ENCODE measurements at places on chromosomes 6 and 20.

DNA sequence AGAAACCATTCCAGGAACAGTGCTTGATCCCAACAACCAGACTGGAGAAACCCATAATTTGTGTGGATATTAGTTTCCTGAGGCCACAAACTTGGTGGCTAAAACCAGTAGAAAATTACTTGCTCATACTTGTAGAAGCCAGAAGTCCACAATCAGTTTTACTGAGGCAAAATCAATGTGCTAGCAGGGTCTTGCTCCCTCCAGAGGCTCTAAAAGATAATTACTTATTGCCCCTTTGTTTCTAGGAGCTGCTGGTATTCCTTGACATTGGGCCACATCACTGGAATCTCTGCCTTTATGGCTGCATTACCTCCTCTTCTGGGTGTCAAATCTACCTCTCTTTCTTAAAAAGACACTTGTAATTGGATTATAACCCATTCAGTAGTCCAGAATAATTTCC lies 142.2 kb upstream of the SAMD5 start:
- DNase-seq = no peak

GRCh38 chr6:44192428-44193041 lies 24.2 kb upstream of the MYMX start:
- no peak for DNase-seq

GRCh38 chr6:80339421-80339820 lies 232.9 kb downstream of the BCKDHB start:
- DNase-seq = no peak

GRCh38 chr20:21109144-21109543 lies 3.0 kb upstream of the LINC00237 start:
- no peak for DNase-seq

DNA sequence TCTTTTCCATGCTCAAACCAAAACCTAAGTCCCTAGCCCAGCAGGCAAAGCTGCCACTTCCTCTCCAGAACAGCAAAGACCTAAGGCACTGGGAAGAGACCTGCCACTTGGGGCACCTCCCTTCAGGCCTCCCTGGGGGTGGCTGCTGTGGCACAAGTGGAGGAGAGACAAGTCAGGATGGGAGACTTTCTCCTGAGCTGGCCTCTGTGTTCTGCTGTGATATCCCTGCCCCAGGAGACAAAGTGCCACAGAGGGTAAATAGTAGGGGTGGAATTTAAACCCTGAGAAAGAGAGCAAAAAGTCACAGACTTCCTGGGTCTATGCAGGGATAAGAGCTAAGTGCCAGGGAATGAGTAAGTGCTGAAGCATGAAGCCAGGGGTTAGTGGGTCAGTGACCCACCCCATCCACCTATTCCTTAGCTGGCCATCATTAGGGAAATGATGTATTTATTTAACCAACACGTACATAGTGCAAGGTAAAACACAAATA lies 84.2 kb downstream of the MRPL14 start:
- DNase-seq = no peak
